ENCODE measurements at places on chromosomes 13 and 19.

GRCh38 chr13:46633416-46633815, 80.4 kb downstream of the LRCH1 start:
- DNase-seq = no peak

DNA sequence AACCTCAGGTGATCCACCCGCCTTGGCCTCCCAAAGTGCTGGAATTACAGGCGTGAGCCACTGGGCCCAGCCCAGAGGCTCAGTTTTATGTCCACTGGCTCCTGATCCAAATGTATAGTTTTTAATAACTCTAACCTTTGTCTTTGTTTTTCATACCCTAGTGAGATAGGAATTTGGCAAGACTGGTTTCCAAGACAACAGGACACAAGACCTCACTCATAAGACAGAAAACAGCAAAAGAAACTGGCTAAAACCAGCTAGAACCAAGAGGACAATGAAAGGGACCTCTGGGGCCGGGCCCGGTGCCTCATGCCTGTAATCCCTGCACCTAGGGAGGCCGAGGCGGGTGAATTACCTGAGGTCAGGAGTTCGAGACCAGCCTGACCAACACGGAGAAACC, 27.6 kb downstream of the CPT1C start:
- no peak for DNase-seq

- no peak for DNase-seq
Measured at GRCh38 chr13:113965968-113966884, 7.7 kb downstream of the C13orf46 start.

DNA sequence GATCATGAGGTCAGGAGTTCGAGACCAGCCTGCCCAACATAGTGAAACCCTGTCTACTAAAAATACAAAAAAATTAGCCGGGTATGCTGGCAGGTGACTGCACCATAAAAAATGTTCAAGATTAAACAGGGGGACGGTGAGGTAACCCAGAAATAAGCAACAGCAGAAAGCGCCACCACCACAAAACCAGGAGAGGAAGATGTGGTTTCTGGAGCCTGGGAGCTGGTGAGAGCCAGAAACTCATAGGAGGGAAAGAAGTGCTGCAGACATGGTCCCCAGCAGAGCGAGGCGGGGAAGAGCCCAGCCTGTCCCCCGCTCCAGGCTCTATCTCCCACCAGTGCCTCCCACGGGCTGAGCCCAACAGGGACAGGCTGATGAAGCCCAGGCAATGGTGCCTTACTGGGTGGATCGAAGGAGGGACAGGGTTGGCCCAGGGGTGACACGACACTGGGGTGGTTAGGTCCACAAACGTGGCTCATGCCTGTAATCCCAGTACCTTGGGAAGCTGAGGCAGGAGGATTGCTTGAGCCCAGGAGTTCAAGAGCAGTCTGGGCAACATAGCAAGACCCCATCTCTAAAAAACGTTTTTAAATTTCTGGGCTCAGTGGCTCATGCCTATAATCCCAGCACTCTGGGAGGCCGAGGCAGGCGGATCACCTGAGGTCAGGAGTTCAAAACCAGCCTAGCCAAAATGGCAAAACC, 19.0 kb downstream of the SPC24 start:
- DNase-seq = no peak

DNA sequence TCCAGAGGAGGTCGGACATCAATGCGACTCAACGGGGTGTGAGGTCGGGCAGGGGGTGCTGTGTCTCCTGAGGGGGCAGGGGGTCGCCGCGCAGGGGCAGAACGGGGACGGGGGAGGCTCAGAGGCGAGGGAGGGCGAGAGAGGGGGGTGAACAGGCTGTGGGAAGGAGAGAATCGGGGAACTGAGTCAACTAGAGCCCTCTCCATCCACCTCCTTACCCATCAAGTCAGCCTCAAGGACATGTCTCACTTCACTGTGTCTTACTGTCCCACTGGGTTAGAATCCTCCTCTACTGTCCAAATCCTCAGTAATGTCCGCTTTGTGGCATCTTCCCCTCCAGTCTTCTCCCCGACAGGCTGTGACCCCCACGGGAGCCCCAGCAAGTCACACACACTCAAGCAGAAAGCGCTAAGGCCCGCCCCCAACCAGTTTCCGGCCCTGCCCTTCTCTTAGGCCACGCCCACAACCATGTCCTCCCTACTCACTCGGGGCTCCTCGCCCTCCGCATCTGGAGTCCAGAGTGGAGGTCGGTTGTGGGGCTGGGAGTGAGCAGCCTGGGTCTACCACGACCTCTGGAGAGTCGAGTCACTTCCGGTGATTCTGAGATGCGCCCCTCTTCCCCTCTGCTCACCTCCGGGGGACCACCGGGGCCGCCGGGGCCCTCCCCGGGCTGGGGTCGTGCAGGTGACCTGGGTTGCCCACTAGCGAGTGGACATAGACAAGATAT, 9.3 kb downstream of the PLEKHA4 start:
- no peak for DNase-seq

- DNase-seq = no peak
Measured at GRCh38 chr13:75841905-75842304, 205.8 kb downstream of the LMO7 start.

DNA sequence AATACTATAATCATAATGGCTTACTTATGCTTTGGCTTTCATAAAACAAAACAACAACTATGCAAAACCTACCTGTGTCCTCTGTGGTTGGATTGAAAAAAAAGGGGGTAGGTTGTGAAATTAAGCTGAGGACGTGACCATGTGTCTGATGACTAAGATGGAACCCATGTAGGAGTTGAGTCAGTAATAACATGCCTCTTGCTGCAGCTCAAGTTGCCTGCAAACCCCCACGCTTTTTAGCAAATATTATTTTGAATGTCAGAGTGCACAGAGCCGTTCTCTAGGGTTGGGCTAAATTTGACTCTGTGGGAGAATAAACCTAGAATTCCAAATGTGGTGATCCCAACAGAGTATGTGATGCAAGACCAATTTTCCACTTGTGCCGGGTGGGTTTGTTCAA, 209.3 kb downstream of the KCNRG start:
- no peak for DNase-seq

DNA sequence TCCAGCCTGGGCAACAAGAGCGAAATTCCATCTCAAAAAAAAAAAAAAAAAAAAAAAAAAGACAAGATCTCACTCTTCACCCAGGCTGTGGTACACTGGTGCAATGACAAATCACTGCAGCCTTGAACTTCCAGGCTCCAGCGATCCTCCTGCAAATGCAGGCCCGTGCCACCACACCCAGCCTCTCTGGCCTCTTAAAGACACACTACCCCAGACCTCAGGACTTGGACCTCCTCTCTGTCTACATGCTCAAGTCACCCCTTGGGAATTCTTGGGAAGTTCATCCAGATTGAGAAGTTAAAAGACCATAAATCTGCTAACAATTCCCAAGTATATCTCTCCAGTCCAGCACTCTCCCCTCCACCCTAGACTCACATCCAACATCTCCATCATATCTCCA, 10.6 kb upstream of the HIPK4 start:
- DNase-seq = no peak

- DNase-seq = no peak
Measured at GRCh38 chr13:20149762-20150161, 11.1 kb downstream of the GJA3 start.

- DNase-seq = no peak
Measured at GRCh38 chr13:20127562-20128458, 33.0 kb downstream of the GJA3 start.

GRCh38 chr13:110548891-110549794, 12.4 kb downstream of the RAB20 start:
- no peak for DNase-seq

- no peak for DNase-seq
Measured at GRCh38 chr19:44757735-44758505, 9.4 kb downstream of the BCL3 start.

DNA sequence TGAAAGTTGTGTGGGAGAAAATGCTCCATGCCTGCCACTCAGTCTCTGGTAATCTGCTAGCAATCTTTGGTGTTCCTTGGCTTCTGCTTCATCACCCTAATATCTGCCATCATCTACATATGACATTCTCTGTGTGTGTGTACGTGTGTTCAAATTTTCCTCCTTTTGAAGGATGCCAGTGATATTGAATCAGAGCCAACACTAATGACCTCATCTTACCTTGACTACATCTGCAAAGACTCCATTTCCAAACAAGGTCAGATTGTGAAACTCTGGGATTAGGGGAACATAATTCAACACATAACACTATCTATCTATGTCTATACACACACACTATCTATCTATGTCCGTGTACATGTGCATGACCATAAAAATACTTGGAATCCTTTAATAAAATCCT, 81.4 kb upstream of the IRS2 start:
- no peak for DNase-seq

DNA sequence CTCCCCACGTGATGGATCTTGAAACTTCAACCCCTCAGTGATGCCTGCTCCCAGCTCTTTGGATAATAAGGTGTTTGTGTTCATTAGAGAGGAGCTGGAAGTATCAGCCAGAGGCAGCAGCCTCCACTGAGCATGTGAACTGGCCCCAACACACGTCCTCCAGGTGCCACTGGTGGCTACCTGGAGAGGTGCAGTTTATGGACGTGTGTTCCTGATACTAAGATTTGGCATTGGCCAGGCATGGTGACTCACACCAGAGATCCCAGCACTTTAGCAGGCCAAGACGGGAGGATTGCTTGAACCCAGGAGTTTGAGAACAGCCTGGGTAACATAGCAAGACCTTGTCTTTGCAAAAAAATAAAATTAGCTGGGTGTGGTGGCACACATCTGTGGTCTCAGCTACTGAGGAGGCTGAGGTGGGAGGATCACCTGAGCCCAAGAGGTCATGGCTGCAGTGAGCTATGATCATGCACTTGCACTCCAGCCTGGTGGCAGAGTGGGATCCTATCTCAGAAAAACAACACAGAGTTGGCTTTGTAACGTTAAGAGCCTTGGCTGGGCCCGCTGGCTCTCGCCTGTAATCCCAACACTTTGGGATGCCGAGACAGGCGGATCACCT, 34.4 kb downstream of the SLC25A42 start:
- no peak for DNase-seq

- no peak for DNase-seq
Measured at GRCh38 chr19:42846597-42846996, 32.9 kb downstream of the PSG1 start.

GRCh38 chr19:14434543-14435319, 1.6 kb downstream of the PKN1 start:
- no peak for DNase-seq

DNA sequence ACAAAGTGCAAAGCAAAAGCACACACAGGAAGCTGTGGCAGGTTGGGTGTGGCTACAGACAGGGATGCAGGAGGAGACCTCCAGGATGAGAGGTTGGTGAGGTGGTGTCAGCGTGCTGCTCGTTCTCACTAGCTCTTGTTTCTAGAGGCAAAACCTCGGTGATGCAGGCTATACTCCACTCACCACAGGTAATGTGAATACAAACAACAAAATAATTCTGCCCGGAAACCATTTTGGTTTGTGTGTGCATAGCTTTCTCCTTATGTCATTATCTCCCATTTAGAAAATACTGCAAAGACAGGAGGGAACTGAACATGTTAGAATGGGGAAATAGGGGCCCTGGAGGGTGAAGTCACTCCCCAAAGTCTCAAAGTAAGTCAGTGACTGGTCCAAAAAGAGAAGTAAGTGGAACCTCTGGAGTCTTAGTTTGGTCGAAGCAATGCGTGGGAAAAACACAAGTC, 9.4 kb downstream of the LCP1 start:
- DNase-seq = no peak

GRCh38 chr13:22821589-22821988, 359.2 kb upstream of the SGCG start:
- no peak for DNase-seq

- no peak for DNase-seq
Measured at GRCh38 chr19:34066007-34066643, 106.2 kb upstream of the LSM14A start.

DNA sequence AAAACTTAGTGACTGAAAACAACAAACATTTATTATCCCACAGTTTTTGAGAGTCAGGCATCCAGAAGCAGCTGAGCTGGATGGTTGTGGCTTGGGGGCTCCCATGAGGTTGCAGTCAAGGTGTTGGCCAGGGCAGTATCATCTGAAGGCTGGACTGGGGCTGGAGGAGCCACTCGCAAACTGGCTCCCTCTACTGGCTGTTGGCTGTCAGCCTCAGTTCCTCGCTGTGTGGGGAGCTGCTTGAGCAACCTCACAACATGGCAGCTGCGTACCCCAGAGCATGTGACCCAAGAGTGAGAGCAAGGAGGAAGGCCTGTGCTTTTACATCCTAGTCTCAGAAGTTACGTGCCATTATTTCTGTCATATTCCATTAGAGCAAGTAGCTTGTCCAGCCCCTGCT, 9.7 kb downstream of the YJU2 start:
- DNase-seq = no peak

DNA sequence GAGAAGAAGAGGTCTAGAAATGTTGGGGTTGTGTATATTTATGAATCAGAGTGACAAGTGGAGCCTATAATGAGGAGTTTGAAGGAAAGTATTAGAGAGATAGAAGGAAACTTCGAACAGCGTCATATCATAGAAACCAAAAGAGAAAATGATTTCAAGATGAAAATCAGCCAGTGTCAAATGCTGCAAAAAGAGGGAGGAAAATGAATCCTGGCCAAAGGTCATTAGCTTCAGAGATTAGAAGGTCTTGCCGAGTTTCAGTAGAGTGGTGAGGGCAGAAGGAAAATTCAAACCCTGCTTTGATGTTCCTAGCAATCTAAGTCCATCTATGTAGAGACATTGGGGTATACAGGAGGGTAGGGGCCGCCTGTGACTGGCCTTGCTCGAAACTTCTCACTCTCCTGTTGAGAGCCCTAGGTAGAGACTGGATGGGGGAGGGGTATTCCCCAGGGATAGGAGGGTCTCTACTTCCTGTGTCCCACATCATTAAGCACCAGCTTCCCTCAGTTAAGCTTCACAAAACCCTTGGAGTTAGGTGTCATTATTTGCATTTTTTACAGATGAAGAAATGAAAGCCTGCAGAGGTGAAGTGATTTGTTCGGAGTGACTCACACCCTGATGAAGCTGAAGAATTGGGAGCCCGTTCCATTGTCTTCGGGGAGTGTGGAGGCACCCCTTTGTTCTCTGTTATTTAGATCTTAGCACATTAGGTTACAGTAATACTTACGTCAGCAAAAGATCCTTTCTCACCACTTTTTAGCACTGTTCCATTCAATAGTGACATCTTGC, 62.8 kb downstream of the FGF9 start:
- DNase-seq = no peak

DNA sequence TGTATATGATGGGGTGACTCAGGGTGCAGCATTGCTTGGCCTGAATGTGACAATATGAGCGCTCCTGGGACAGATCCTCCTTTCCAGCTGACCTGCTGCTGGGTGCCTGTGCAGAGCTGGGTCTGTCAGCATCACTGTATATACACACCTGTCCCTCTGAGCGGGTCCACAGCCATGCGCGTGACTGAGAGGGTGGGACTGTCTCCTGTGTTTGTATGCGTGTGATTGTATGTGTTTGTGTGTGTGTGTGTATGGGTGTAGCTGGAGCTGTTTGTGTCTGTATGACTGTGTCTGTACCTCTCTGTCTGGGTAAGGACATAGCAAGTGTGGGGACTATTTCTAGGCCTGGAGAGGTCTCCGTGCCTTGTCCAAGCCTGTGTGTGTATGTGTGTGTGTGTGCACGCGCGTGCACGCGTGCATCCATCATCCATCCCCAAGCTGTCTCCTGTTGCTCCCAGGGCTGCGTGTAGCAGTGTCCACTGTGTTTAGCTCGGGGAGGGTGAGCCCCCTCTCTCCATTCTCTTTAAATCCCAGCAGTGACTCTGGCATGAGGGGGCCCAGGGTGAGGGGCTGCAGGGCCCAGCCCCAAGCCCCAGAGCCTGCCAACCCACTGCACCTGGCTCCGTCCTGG, 8.3 kb downstream of the IGLON5 start:
- DNase-seq = no peak
